Ureter (tissue), 1 donor: ENCODE measurements at places on chromosomes 1 and 21.

GRCh38 chr1:10212476-10212875, 2.1 kb downstream of the KIF1B start:
- DNase-seq = no peak

- DNase-seq = no peak
Observed at GRCh38 chr1:43056981-43057391, 98.3 kb upstream of the SLC2A1 start.

DNA sequence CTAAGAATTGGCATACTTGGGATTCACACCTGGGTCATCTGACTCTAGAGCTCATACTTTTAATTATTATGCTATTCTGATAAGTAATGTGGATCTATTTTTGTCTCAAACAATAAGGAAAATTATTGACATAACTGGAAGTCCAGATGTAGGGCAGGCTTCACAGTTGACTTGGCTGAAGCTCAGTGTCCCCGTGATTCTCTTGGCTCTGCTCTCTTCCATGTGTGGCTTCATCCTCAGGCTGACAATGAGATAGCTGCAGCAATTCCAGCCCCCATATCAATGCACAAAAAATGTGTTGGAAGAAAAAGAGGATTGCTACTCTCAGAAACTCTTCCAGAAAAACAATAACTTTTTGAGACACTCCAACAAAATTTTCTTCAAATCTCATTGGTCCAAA, 23.8 kb downstream of the HSD11B1 start:
- no peak for DNase-seq

GRCh38 chr1:175172503-175172902, 20.1 kb downstream of the KIAA0040 start:
- no peak for DNase-seq
